SK-MEL-5 (cell line): ENCODE measurements at places on chromosomes 4 and X.

DNA sequence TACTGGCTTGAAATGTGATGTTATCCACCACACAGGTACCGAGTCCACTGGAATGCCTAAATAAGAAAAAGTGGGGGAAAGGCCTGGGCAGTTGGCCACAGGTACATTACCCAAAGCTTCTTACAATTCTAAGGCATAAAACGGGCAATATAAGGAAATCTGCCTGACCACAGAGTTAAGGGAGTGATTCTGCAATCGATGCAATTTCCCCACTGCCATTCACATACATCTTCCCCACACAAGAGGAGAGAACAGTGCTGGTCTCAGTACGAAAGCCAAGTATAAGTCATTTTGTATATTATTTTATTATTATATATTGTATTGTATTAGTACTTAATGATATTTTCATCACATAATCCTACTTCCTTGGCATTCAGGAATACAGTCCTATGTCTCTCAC lies 30.6 kb downstream of the RFC1 start:
- DNase-seq, result no peak

DNA sequence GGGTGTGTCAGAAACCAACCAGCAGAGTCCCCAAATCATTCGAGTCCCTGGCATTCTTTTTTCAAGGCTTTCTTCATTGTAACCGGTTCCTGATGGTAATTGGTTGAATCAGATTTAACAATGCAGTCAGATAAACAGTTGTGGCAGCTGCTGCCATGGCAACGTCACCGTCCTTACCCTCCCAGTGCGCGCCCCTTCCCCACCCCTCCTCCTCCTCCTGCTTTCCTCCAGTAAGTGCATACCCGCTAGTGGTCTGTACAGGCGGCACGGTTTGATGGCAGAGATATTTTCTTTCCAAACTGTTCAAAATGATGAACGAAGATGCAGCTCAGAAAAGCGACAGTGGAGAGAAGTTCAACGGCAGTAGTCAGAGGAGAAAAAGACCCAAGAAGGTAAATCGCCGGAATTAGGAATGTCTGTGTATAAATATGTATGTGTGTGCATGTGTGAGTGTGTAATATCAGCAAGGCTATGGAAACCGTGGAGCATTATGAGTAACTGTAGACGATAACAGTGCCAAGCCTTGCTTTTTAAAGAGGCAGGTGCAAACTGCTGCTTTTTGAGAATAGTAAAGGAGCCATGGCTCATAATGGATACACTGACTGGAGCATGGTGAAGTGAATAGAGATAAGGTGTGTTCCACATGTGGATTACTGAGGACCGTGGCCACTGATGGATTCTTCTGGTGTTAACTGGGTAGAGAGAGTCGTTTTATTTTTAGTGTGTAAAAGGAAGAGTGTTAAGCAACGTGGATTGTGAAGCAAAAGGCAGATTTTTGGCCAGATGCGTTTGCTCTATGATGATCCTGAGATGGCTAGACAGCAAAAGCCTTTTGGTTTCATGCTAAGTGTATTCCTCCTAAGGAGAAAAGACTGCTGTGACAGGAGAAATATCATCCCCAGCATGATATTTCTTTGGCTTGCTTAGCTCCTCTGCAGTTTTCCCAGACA lies at the start of gene ANK2:
TSS of gene ANK2 (plus strand) at position 233 of the 950 bp plus-strand sequence. CDS start at position 309, 76 bp downstream.
- DNase-seq, result no peak

DNA sequence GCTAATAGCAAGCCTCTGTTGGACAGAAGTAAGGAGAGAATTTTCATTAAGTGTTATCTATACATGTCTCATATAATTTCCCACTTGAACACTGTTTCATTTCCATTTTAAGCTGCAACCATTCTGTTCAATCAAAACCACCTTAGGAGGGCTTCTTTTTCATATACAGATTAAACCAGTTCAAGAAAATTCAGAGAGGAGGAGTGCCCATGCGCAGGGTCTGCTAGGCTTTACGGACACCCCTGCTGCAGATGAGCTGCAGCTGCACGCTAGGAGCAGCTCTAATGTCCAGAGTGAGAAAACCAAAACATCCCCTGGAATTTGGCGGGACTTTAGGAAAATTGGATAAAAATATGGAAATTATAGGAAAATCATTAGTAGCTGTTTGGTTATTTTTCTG lies 541.0 kb downstream of the SPRY1 start:
- DNase-seq, result no peak

GRCh38 chrX:106566362-106566761 lies 45.4 kb upstream of the RADX start:
- no peak for DNase-seq
